GM23338 (cell line): ENCODE measurements at places on chromosomes 6 and 20. TPM values are rescaled to one million over a fixed set of nuclear protein-coding genes. Genes with fewer than 3 reads are reported as not detected.

GHRH gene
- polyA plus RNA-seq = 0.40 TPM in 1 of 2 replicates, not detected in the other

CYP24A1 gene
- 0.10 TPM in 1 of 2 replicates, not detected in the other for polyA plus RNA-seq

DOK5 gene
- 4.7 and 6.9 TPM in 2 replicates for polyA plus RNA-seq

BPI gene
- polyA plus RNA-seq = not detected in 2 replicates

FAM229B gene
- 26.3 and 32.9 TPM in 2 replicates for polyA plus RNA-seq

PRICKLE4 gene
- polyA plus RNA-seq = 0.42 and 0.48 TPM in 2 replicates

CST9 gene
- not detected in 2 replicates for polyA plus RNA-seq

HS3ST5 gene
- polyA plus RNA-seq = 2.8 and 2.9 TPM in 2 replicates

TTLL9 gene
- not detected in 2 replicates for polyA plus RNA-seq

SLC17A3 gene
- not detected in 2 replicates for polyA plus RNA-seq

BMP2 gene
- 0.73 and 0.92 TPM in 2 replicates for polyA plus RNA-seq

VEGFA gene
- polyA plus RNA-seq = 10.9 and 13.3 TPM in 2 replicates

SNPH gene
- 1.3 and 1.5 TPM in 2 replicates for polyA plus RNA-seq

ZC2HC1B gene
- not detected in 2 replicates for polyA plus RNA-seq

ADGRF4 gene
- not detected in 2 replicates for polyA plus RNA-seq

RHAG gene
- polyA plus RNA-seq = not detected in 2 replicates

RIPPLY2 gene
- polyA plus RNA-seq = 4.0 and 6.0 TPM in 2 replicates

ZSCAN31 gene
- 2.8 and 3.1 TPM in 2 replicates for polyA plus RNA-seq

KCNB1 gene
- 0.29 and 0.42 TPM in 2 replicates for polyA plus RNA-seq

C20orf204 gene
- 0.68 and 0.82 TPM in 2 replicates for polyA plus RNA-seq

HLA-DRA gene
- 7.7 and 10.5 TPM in 2 replicates for polyA plus RNA-seq

GPLD1 gene
- polyA plus RNA-seq = 3.4 and 3.8 TPM in 2 replicates

SNHG17 gene
- polyA plus RNA-seq = 76.1 and 80.1 TPM in 2 replicates
